ENCODE measurements at places on chromosomes 3 and 15.
A peak's percentile ranks its signal among the peaks of the same experiment; 100 is the strongest.

DNA sequence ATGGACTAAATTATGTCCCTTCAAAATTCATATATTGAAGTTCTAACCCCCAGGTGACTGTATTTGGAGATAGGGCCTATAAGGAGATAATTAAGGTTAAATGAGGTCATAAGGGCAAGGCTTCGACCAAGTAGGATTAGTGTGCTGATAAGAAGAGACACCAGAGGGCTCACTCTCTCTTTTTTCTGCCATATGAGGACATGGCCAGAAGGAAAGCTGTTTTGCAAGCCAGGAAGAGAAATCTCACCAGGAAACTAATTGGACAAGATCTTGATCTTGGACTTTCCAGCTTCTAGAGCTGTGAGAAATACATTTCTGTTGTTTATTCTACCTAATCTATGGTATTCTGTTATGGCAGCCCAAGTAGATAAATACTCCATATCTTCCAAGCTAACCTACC is 503.6 kb upstream of the NAALADL2 start:
- DNase-seq = no peak

- no peak for DNase-seq
Measured at GRCh38 chr15:42402455-42403205, 43.3 kb downstream of the CAPN3 start.

DNA sequence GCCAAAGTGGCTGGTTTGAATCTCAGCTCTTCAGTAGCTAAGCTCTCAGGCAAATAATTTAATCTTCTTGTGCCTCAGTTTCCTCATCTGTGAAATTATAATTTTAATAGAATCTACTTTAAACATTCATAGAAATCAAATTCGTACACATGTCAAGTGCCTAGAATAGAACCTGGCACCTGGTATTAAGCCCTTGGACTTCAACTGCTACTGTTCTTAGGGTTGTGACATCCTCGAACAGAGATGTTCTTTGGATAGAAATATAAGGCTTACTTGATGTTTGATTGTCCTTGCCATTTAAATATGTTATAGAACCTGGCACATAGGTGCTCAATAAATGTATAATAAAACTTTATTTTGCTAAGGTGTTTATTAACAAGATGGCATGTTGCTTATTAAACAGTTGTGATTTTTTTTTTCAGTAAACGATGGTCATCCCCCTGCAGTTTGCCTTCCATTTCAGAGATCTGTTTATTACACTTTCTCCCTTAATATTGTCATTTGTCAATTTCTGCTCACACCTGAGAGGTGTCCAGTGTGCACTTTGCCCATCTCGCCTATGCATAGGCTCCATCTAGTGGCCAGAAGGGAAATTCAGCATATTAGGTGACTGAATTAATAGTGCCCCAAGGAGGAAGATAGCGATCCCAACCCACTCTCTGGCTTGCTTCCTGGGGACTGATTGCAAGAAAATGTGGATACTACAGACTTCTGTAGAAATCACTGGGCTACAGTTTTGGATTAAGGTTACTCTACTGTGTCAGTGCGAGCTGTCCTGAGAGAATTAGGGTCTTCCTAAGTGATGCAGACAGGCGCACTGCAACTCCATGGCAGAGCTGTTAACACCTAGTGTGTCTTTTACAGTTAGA is 10.7 kb downstream of the IGF1R start:
- peak; percentile 27 for DNase-seq

- DNase-seq = no peak
Measured at GRCh38 chr15:60928970-60929369, 300.1 kb downstream of the RORA start.

- no peak for DNase-seq
Measured at GRCh38 chr3:141878817-141879216, 2.4 kb downstream of the ATP1B3 start.

GRCh38 chr15:88141269-88141889 is 115.2 kb downstream of the NTRK3 start:
- no peak for DNase-seq

DNA sequence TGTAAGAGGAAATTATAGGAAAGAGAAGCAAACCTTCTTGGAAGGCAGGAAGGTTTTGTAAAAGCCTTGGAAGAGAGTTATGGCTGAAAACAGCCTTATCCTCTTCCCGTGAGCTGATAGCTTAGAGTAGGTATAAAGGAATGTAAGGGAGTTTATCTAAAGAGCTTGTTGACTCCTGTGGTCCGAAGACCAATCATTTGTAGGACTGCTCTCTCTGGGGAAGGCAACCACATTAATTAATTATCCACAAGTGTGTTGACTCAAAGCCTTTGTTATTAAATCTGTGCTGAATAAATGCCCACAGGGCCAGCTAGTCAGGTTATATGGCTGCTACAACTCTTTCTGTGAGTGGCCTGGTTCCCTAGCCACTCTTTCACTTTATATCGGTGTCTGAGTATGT is 452.1 kb upstream of the RASGRP1 start:
- DNase-seq = no peak

DNA sequence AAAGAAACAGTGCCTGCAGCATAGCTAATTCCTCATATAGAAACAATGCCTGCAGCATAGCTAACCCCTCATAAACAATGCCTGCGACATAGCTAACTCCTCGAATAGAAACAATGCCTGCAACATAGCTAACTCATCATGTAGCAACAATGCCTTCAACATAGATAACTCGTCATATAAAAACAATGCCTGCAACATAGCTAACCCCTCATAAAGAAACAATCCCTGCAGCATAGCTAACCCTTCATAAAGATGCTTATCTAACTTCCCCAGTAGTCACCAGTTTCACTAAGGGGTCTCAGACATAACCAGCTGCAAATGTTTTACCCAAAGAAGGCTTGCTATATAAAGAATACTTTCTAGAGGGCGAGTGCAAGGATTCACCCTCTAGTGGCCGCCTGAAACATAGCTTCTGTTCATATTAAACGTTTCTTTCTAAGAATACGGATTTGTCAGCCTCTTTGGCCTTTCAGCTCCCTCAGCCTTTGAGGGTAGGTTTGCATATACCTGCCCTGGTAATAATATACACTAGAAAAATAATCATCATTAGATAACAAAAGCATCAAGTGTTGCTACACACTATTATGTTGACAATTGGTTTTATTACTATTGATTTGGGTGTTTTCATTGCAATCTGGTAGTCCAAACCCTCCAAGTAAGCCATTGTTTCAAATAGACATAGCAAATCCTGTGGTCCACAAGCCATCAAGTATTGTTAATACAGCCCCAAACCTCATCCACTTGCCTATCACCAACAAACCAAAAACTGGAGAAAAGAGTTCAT is 44.4 kb upstream of the FAN1 start:
- DNase-seq = peak; percentile 5

DNA sequence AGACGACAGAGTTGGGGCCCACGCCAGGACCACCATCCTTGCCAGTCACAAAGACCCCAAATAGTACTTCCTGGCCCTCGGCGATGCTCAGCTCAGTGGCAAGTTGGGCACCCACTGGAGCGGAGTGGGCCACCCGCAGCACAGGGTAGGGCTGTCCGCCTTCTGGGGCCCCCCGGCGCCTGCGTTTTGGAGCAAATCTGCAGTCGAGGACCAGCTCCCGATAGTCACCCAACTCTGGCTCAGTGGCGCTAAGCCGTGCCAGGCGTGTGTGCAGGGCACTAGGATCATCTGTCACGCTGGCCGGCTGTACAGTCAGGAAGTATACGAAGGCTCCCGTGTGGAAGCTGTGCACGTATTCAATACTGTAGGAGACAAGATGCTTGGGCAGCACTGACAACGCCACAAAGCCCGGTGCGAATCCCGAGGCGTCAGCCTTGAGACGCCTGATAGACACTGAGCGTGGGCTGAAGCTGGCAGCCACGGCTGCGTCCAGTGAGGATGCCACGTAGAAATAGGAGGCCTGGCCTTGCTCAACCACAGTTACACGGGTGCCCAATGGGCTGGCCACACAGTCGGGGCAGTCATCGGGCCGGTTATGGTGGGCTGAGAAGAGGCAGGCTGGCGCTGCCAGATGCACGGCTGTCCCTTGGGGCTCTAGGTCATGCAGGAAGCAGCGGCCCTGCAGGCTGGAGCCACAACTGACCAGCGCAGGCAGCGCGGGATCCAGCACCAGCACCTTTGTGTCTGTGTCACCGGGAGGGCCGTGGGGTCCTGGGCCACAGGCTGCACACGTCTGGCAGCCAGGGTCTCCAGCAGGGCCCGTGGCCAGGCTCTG is 945 bp downstream of the MST1R start:
- DNase-seq = no peak

- peak; percentile 75 for DNase-seq
Measured at GRCh38 chr15:101167753-101168462, 83.9 kb downstream of the CHSY1 start.

DNA sequence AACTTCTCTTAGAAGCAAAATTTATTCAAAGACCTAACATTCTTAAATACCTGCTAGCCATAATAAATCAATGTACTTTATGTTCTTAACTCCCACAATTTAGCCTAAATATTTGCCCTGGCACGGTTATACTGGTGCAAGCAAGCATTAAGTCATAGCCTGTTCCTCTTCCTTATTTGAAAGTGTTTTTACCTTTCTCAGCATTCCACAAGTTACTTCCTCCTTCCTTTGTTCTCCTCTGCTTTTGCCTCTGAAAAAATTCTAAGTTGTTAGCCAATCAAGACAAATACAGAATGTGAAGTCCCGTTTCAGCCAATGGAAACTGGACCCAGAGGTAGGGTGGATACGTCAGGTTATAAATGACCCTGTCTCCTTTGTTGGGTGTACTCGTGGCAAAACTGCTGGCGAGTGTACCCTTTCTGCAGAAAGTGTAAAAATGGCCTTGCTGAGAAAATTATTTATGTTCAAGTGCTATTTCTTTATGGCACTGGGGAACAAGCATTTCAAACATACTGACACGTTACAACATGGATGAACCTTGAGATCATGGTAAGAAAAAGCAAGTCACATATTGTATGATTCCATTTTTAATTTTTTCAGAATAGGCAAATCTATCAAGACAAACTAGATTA is 3.1 kb upstream of the TATDN2 start:
- no peak for DNase-seq

GRCh38 chr3:123695731-123696640 is 111.1 kb upstream of the HACD2 start:
- DNase-seq = no peak

DNA sequence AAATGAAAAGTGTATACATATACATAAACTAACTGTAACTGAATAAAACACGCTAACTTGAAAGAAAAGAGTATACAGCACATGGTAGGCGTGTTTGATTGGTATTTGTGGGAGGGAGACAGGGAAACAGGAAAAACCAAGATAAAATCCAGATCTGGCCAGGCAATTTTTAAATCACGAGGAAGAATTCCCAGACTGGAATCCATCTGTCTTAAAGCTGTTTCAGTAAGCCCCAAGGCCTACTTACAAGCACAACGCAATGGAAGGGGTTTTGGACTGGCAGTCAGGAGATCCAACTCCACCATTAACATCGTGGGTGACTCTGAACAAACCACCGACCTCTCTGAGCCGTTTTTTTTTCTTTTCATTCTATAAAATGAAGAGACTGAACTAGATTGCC is 195.8 kb downstream of the OSBPL10 start:
- no peak for DNase-seq

DNA sequence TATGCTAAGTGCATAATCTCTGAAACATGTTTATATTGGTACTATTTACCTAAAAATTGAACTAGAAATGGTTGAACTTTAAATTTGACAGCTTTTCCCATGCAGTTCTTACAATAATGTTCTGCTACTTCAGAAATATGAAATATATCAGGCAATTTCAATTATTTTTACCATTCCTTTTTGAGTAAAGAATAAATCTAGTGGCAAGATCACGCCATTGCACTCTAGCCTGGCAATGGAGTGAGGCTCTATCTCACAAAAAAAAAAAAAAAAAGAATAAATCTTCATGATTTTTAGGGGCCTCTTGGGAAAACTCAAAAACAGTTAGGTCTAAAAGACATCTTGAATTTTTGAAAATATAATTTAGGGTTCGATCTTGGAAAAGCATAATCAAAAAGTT is 10.6 kb upstream of the DNAAF4 start:
- DNase-seq = no peak

DNA sequence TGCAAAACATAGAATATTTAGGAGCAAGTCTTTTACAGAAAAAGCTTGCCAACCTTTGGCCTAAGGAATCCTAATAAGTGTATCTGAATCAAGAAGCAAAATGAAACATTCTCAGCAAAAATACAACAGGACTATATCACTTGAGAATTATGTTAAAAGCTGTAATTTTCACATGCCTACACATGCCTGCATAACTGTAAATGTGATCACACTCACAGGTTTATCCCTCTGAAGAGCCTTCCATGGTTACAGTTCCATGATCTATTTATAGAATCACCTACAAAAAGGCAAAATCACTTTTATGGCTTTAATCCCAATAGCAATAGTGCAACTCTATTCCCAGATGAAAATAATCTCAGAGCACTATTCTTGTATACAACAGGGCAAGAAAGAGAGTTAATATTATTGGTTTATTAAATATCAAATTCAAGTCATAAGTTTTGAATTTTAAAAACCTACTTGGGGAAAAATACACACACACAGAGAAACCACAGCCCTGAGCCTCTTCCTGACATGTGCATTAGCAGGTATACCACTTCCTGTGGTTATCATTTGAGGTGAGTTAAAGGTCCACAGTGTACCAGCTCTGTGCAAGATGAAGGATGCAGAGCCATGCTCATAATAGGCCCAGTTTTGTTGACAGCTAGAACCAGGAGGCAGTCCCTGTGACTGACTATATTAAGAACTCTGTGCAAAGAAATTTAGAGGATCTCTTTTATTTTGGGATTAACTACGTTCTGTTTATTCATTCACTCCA is 252.5 kb upstream of the TGFBR2 start:
- DNase-seq = peak; percentile 36

DNA sequence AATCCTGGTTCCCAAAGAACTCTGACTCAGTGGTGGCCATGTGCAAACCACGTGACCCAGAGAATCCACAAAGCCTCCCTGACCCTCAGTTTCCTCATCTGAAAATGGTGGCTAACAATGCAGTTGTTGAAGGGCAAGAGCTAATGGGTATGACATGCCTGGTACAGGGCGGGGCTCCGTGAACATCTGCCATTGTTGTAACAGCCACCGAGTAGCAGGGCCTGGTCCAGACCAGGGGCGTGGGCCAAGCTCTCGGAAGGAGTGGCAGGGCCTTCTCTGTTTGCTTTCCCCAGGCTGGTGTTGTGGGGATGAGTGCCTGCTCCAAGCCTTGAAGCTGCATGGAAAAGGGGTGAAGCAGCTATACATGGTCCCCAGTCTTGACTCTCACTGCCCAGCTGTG is 13.4 kb downstream of the MAPKAPK3 start:
- DNase-seq = no peak

DNA sequence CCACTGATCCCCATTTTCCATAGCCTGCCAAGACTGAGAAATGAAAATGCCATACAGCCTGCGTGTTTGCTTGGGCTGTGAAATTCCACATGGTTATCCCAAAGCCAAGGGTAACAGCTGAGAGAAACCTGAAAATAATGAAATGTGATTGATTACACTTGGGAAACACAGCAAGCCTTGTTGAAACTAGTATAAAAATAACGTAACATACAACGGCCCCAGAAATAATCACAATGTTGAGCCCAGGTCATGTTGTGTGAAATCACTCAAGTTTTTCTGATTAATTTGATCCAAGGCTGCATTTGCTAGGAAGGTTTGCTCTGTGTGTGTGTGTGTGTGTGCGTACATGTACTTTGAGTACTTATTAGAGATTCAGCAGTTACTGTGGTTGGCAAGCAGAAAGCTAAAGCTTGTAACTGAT is 269.0 kb downstream of the OXSM start:
- no peak for DNase-seq

- no peak for DNase-seq
Measured at GRCh38 chr3:133949438-133949837, 53.8 kb upstream of the RAB6B start.

- no peak for DNase-seq
Measured at GRCh38 chr3:194906229-194906629, 220.5 kb downstream of the FAM43A start.
